ENCODE measurements at places on chromosomes 3 and 15. TPM values are rescaled to one million over a fixed set of nuclear protein-coding genes. Genes with fewer than 3 reads are reported as not detected.

TLR9 gene
- not detected for total RNA-seq

MOBP gene
- total RNA-seq = not detected

GOLGA8T gene
- under 0.01 TPM for total RNA-seq

- no peak for DNase-seq
These were observed 114.1 kb downstream of the ALCAM start for GRCh38 chr3:105480768-105481167.

GRCh38 chr3:193187070-193187722 lies 53.8 kb upstream of the PLAAT1 start:
- DNase-seq = no peak

DNA sequence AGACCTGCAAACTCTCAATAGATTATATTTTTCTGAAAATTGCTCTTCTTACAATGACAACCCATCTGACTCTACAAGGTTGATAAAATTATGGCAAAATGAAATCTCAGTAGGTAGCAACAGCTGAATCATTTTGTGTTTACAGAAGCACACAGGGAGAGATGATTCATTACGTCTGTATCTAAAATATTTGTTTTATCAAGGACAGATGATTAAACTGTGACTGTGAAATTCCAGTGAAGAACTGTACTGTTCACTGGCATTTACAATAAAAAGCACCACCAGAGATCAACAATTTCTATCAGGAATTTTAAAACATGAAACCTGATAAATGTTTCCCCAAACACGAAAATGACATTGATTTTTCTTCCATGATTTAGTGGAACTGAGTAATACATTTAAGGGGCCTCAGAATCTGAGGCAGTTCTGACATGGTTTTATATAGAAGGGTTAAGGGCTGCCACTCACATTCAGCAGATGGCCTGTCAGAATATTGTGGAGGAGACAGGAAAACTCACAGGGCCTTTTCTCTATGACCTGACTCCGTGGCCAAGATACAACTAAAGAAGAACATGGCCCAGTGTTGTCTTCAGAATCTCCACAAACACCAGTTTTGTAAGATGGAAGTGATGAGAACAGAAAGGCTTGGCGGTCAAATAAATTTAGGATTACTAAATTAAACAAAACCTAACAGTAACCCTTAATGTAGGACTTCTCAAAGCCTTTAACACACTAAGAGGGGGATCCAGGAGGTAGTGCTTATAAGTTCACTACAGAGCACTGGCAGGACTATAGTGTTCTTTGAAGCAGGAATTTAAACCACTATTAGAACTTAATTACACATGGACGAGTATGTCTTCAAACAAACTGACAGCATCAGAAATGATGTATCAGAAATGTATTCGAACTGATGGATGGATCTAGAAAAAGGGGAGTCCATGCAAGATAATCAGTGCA lies 25.9 kb downstream of the RAD18 start:
- peak; percentile 72 for DNase-seq

Measured in fibroblast of villous mesenchyme (primary cell).